ENCODE measurements at places on chromosomes 2 and 18. TPM values are rescaled to one million over a fixed set of nuclear protein-coding genes. Genes with fewer than 3 reads are reported as not detected.
A peak's percentile ranks its signal among the peaks of the same experiment; 100 is the strongest.

DNA sequence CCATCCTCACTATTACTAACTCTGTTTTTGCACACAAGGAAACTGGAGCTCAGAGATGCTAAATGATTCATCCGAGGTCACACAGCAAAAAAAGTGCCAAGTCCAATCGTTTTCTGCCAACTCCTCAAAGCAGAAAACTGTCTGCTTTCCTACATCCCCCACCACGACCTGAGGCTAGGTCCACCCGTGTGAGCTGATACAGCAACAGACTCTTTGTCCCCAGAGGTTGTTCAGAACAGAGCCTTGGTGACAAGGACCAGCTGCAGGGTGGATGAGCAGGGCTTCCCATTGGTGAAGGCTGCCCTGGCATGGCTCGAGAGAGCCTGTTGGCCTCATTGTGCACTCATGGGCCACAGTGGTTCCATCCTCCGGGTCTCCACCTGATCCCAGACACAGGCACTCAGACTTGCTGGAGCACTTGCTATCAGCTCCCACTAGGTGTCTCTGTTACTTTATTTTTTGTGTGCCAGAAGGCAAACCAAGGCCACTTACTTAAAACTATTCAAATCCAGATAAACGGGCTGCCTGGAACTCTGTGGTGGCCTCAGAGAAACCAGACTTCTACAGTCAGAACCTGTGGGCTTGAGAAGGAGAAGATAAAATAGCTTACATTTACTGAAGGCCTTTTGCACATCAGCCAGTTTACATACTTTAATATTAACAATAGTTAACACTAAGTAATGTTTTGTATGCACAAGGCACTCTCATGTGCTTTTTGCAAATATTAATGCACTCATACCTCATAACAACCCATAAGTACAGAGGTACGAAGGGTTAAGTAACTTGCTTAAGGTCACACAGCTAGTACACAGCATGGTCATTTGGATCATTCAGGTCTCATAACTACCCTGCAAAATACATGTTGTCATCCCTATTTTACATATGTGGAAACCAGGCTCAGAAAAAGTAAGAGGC, 62.9 kb upstream of the CTIF start:
- H3K27me3 ChIP-seq = no peaks in the 10 kb centered on the region
- H3K4me3 ChIP-seq = no peak overlapping the region
- H3K27ac ChIP-seq = no peak overlapping the region
- no peaks in the 10 kb centered on the region for H3K4me1 ChIP-seq
- DNase-seq = peak; percentile 81
- no peaks in the 10 kb centered on the region for H3K36me3 ChIP-seq

DNA sequence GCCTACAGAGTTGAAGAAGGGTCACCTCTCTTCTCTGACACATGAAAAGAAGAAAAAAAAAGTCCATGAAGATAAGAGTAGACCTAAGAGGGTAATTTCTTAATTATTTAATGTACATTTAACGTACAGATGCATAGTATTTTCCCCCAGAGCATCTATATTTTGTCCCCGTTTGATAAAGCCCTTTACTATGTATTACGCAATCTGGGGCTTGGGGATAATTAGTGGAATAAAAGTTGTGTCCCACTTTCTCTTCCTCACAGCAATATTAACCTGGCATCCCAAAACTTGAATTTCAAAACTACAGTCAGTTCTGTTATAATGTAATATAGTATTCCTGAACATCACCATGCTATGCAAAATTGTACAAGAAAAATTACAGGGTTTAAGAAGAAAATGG, 254.1 kb downstream of the SUCLG1 start:
- DNase-seq = no peak
- no peak overlapping the region for H3K4me3 ChIP-seq
- H3K36me3 ChIP-seq = no peaks in the 10 kb centered on the region
- H3K27me3 ChIP-seq = no peaks in the 10 kb centered on the region
- H3K4me1 ChIP-seq = no peaks in the 10 kb centered on the region

DNA sequence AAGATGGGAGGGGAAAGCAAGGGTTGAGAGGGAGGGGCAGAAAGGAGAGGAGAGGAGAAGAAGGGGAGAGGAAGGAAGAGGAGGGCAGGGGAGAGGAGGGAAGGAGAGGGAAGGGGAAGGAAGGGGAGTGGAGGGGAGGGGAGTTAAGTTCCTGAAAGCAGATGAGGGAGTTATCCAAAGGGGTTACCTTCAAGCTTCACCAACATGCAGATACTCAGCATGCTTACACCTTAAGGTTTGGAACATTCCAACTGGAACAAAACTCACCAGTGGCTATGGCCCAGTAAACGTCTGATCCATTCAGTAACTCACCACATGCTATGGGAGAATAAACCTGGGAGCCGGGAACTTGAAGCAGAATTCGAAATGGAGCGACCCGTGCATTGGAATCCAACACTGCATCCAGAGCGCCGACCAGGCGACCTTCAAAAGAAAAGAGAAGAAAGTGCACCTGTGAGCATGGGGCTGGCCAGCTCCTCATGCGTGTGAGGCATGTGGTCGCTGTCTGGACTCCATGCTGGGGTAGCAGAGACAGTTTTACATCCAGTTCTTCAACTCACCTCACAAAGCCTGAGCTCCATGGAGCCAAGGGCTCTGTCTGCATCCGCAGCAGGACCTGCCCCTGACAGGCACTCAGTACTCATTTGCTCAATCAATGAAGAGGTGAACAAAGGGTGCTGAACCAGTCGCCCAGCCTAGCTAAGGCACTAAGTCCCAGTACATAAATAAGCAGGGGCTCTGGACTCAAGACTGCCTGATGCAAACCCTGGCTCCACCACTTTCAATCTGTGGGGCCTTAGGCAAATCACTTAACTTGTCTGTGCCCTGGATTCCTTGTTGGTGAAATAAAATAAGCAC, 61.0 kb downstream of the TBC1D8 start:
- H3K4me1 ChIP-seq = no peaks in the 10 kb centered on the region
- no peaks in the 10 kb centered on the region for H3K36me3 ChIP-seq
- H3K4me3 ChIP-seq = no peak overlapping the region
- no peak for DNase-seq

DNA sequence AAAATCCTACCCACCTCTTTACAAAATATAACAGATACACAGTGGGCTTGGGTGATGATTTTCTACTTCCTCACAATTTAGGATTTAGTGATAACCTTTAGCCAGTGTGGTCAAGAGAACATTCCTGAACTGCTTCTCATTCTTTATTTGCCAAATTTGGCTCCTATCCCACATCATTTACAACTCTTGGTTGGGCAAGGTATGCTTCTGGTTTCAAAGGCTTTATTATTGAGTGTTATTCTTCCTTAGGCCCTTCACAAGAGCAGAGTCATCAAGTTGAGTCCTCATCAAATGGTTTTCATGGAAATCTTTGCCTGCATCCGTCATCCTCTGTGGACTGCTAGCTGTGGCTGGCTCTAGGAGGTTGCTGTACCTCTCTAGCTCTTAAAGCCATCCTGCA, 472.0 kb upstream of the ETAA1 start:
- DNase-seq = no peak
- H3K4me1 ChIP-seq = no peaks in the 10 kb centered on the region
- no peaks in the 10 kb centered on the region for H3K36me3 ChIP-seq
- no peaks in the 10 kb centered on the region for H3K27me3 ChIP-seq

GRCh38 chr2:174631009-174631981, 33.7 kb upstream of the WIPF1 start:
- no peak for DNase-seq
- no peaks in the 10 kb centered on the region for H3K36me3 ChIP-seq
- H3K27me3 ChIP-seq = no peaks in the 10 kb centered on the region

GRCh38 chr2:16633621-16634430, 31.8 kb downstream of the CYRIA start:
- H3K27me3 ChIP-seq = no peaks in the 10 kb centered on the region
- H3K4me3 ChIP-seq = no peak overlapping the region
- peaks cover 2% of the 10 kb centered on the region for H3K4me1 ChIP-seq
- no peak overlapping the region for H3K27ac ChIP-seq
- no peak for DNase-seq
- H3K36me3 ChIP-seq = no peaks in the 10 kb centered on the region

- no peaks in the 10 kb centered on the region for H3K36me3 ChIP-seq
- no peak overlapping the region for H3K27ac ChIP-seq
- no peak for DNase-seq
- no peaks in the 10 kb centered on the region for H3K27me3 ChIP-seq
- peak overlapping the region; percentile 63 for H3K4me3 ChIP-seq
- H3K4me1 ChIP-seq = peaks cover 12% of the 10 kb centered on the region
Measured at GRCh38 chr2:25339211-25339674, 2.5 kb downstream of the DNMT3A start.

GRCh38 chr2:236844711-236845110, 241.0 kb upstream of the COPS8 start:
- peaks cover 12% of the 10 kb centered on the region for H3K4me1 ChIP-seq
- no peak for DNase-seq
- H3K27ac ChIP-seq = no peak overlapping the region
- H3K36me3 ChIP-seq = peaks cover 14% of the 10 kb centered on the region

- no peaks in the 10 kb centered on the region for H3K4me1 ChIP-seq
- H3K36me3 ChIP-seq = peaks cover 15% of the 10 kb centered on the region
- H3K4me3 ChIP-seq = no peak overlapping the region
- H3K27ac ChIP-seq = no peak overlapping the region
- no peak for DNase-seq
- H3K27me3 ChIP-seq = no peaks in the 10 kb centered on the region
Measured at GRCh38 chr18:75478996-75479880, 51.7 kb upstream of the SMIM21 start.

- no peaks in the 10 kb centered on the region for H3K27me3 ChIP-seq
- no peaks in the 10 kb centered on the region for H3K4me1 ChIP-seq
- no peak for DNase-seq
- H3K4me3 ChIP-seq = no peak overlapping the region
Measured at GRCh38 chr2:1081451-1082225, 131.0 kb downstream of the SNTG2 start.

DNA sequence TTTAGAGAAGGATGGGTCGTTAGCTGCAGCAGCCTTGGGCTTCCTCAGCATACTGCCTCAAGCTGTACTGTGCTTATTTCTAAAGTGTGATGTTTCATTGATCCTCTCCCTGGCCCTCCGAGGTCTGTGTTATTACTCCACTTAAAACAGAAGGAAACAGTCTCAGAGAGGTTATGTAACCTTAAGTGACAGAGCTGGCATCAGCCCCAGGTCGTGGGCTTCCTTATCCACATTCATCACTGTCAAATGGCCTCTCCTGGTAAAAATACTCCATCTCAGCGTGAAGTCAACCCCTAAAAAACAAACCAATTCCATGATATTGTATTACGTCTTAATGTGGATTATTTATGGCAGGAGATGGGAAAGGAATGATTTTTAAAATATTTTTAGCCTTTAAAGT, 153.3 kb upstream of the NOSTRIN start:
- no peaks in the 10 kb centered on the region for H3K4me1 ChIP-seq
- DNase-seq = no peak
- H3K27ac ChIP-seq = no peak overlapping the region
- no peak overlapping the region for H3K4me3 ChIP-seq
- peaks cover 1% of the 10 kb centered on the region for H3K36me3 ChIP-seq

GRCh38 chr18:22459491-22459890, 41.8 kb upstream of the CTAGE1 start:
- no peaks in the 10 kb centered on the region for H3K27me3 ChIP-seq
- DNase-seq = no peak
- H3K4me3 ChIP-seq = no peak overlapping the region
- H3K4me1 ChIP-seq = no peaks in the 10 kb centered on the region
- no peak overlapping the region for H3K27ac ChIP-seq

DNA sequence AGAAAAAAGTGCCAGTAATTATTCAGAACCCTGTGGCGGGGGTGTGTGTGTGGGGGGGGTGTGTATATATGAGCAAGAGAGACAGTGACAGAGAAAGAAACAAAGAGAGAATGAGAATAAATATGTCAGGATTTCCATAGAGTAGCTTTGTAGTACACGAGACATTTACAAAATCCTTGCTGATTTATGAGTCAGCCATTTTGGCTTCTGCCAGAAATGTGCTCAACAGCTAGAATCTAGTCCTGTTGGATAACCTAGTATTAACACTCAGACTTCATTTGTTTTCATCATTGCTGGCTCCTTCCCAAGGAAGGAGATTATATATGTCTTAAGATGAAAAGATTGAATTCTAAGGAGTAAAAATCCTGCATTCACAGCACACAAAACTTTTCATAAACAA, 140.5 kb upstream of the HNRNPA3 start:
- no peaks in the 10 kb centered on the region for H3K4me1 ChIP-seq
- H3K27ac ChIP-seq = no peak overlapping the region
- H3K4me3 ChIP-seq = no peak overlapping the region
- no peaks in the 10 kb centered on the region for H3K27me3 ChIP-seq
- no peaks in the 10 kb centered on the region for H3K36me3 ChIP-seq

DNA sequence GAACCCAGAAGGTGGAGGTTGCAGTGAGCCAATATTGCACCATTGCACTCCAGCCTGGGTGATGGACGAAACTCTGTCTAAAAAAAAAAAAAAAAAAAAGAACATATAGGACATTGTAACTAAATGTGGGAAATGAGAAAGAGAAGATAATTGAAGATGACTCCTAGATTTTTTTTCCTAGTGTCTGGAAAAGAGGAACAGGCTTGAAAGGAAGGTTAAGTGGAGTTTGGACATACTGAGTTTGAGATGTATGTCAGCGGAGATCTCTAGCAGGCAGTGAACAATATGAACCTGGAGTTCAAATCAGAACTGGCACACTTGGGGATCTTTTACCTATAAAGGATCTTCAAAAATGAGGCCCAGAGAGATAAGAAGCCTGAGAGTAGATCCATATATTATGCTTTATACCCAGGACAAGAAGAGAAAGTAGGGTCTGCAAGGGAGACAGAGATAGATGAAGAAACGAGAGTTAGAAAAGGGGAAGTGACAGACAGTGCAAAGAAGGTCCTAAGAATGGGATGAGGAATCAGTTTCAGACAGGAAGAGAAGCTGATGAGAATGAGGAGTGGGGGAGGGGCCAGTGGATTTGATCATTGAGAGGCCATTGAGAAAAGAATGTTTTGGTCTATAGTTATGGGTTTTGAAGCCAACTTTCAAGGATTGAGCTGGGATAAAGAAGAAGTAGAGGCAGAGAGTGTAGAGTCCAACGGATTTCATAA, 46.9 kb upstream of the CD28 start:
- H3K36me3 ChIP-seq = no peaks in the 10 kb centered on the region
- H3K27ac ChIP-seq = no peak overlapping the region
- no peak overlapping the region for H3K4me3 ChIP-seq
- DNase-seq = no peak

GAREM2 gene
- total RNA-seq = 14.2 TPM

ARHGAP15 gene
- total RNA-seq = not detected

MALT1 gene
- 18.0 TPM for total RNA-seq

MTCL1 gene
- 45.1 TPM for total RNA-seq

DGKD gene
- 18.1 TPM for total RNA-seq

LYG2 gene
- not detected for total RNA-seq

CYS1 gene
- 0.07 TPM for total RNA-seq

KCNG2 gene
- 0.15 TPM for total RNA-seq
